Left lung (tissue), 14 donors: ENCODE measurements at places on chromosomes 2 and 18. TPM values are rescaled to one million over a fixed set of nuclear protein-coding genes. Genes with fewer than 3 reads are reported as not detected.

DNA sequence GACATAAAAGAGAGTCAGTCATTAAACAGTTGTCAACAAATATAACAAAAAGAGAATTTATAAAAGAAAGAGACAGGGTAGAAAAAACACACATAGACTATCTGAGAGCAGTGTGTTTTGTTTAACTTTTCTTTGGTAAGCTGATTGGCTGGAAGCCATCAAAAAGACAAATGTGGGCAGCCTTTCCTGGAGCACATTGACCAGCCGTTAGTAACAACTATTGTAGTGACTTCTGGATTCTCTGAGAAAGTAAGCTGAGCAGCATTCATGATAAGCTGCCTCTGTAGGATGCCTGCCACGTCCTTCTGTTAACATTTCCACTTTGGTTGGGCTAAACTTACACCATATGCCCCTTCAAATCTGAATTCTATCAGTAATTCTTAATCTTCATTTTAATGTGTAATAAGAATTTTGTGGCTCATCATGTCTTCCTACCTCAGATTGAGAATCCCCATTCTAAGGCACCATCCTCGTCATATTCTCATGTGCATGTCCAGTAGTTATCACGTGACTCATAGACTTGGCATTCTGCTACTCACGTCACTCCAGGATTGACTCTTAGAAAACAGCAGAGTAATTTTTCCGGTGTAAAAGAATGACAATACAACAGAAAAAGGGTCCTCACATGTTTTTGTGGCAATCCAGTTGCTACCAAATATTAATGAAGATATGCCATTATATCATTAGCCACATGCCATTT, 43.4 kb upstream of the DNAJC10 start:
- DNase-seq, result no peak

DNA sequence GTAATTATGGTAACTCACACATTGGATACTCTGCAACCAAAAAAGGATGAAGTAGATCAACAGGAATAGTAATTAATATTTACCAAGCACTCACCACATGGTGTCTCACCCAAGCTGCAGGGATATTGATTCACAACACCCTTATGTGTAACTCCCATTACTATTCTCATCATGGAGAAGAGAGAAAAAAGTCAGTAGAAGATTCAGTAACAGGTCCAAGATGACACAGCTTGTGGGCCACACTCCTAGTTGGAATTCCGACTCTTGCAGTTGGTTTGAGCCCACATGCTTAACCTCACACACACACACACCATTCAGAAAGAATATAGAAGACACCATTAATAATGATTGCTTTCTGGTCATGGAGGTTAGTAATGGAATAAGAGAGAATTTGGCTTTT, 1.7 kb upstream of the MLPH start:
- no peak for DNase-seq

DNA sequence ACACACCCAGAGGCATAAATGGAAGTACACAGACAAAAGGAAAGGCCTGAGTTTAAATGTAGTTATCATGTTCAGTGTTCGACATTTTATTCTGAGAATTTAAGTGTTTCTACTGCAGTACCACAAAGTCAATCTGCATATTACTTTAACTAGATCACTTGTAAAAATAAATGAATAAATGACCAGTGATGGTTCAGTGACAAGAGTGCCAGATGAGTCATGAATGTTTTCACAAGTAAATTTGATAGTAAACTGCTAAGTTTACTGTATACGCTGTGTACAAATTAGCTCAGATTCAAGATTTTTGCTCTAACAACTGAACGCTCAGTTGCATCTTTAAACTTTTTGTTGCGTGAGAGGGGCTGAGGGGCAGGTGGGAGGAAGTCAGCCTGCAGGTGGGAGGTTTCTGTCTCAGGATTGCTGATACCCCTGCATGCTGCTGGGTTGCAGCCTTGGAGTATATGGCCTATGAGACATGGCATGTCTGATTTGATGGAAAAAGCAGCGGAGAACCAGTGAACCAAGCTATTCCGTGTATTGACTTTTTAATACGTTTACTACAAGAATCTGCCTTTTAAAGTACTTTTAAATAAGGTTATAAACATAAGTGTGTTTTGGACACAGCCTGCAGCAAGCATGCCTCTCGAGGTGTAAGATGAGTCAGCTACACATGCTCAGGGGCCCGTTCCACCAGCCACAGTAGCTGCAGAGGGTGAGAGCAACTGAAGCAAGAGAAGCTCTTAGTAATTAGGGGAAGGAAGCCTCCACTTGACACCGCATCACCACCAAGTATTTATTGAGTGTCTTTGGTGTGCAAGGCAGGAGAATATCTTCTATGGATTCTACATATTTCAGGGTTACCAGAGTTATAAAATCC, 245.1 kb downstream of the NEDD4L start:
- no peak for DNase-seq

DNA sequence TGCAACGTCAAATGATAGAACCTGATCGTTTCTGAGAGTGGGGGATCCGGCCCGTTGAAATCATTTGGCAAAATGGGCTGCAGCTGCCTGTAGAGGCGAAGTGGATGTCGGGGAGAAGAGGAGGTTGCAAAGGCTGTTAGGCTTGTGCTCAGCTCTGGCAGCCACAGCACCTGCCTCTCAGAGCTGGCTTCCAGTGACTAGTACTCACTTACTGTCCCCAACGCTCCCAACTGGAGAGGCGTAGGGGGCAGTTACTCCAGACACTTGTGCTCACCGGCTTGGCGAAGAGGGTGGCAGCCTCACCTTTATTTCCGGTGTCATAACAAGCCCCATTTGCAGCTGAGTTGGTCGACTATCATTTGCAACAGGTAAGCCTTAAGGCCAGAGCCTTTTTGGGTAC, 37.9 kb downstream of the NCK2 start:
- no peak for DNase-seq

DNA sequence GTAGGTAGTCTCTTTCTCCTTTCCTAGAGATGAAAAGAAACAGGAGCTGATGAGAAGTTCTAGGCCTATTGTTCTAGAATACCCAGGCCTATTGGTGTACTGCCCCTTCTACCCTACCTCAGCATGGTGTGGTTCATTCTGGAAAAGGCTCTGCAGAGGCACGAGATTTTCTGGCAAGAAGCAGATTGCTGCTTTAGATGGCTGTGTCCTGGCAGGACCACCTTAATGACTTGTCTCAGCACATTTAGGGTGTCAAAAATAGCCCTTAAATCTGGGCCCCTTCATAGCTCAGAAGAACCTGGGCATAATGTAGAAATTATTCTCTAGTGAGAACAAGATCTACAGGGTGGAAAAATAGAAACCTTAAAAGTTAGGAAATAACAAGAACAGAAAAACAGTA, 87.9 kb downstream of the BCL2L11 start:
- no peak for DNase-seq

DNA sequence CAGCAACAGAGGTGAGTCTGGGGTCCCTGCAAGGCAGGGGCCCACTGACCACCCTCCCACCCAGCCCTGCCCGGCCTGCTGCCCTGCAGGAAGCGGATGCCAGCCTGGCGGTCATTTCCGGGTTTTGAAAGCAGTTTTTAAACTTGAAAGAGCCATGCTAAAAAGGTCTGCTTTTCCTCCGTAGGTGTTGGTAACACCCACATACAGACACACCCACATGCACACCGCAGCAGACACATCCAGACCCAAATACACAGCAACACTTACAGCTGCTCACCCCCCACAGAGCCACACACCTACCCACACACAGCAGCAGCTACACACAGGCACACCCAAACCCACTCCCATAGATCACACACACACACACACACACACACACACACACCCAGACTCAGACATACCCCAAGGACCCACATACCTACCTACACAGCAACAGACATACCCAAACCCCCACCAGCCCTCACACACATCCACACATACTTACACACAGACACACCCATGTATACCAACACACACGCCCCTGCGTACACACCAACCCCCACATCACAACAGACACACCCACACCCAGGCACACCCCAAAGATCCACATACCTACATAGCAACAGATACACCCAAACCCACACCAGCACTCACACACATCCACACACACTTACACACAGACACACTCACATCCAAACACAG, 7.6 kb downstream of the ZFP36L2 start:
- peak; percentile 78 for DNase-seq

GRCh38 chr2:165164201-165164600, 39.6 kb downstream of the SCN3A start:
- no peak for DNase-seq

DNA sequence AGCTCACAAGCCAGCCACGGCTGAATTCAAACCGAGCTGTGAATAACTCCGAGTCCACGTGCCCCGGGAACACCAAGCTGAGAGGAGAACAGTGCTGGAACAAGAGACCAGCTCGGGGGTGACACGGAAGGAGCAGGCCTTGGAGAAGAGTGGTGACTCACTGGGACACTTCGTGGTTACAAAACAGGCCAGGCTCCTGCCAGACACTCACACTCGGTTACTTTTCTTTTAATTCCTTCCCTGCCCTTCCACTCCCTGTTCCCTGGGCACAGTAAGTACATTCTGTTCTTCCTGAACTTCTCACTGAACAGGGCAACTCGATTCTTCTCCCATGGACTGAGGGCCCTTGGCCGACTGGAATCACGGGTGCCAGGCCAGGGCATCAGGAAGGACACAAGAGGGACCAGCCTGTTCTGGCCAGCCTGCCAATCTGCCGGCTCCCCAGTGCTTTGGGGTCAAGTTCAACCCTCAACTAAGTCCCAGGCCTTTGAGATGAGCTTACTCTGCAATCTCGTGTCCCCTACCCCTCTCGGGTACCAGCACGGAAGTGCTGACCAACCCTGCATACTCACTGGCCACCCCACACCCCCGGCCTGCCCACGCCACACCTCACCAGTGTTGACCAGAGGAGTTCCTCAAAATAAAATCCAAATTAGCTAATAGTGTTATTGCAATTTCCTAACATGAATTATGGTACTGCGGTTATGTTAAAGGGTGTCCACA, 87.5 kb downstream of the TFCP2L1 start:
- no peak for DNase-seq

- no peak for DNase-seq
Measured at GRCh38 chr2:135271006-135271405, 218.9 kb downstream of the RAB3GAP1 start.

- DNase-seq, result no peak
Measured at GRCh38 chr2:43482961-43483360, 112.9 kb downstream of the THADA start.

DNA sequence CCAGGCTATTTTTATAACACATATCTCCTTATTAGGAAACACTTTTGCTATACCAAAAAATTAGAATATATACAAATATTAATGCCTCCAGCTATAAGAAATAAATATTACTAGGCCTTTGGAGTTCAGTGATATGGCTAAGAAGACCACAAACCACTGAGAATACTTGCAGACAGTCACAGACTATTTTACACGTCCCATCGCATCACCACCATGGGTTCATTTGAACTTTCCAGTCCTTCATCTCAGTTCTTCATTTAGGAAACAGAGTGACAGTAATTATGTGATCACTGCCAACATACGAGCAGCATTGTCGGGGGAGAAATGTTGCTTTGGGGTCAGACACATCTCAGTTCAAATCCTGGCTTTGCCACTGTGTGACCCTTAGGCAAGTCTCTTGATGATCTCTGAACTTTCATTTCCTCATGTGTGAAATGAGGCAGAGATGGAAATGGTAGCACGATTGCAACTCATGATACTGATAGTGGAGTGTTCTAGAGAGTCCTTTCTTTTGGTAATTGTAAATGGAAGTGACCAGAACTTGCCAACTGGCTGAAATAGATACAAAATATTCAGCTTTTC, 138.9 kb upstream of the NRP2 start:
- DNase-seq, result no peak

DNA sequence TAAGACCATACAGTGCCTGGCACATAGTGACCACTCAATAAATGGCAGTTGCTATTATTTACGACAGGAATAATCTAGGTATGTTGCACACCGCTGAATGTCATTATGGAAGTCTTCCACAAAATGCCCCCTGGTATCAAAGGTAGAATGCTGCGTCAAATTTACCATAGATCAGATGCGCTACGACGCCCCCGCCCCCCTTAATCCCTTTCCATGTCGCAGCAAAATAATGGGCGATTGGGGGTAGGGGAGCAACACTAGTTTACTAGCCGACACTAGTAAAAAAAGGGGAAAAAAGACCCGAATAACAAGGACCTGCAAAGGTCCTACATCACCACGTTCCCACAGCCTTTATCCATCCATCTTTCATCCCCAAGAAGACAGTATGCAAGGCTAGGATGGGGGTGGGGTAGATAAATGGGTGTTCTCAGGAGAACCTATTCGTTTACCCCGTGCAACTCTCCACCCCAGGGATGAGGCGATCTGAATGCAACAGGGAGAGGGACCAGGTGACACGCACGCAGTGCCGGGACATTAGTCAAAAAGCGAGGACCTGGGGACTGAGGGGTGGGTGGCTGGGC, 455 bp downstream of the PREPL start:
- no peak for DNase-seq

DNA sequence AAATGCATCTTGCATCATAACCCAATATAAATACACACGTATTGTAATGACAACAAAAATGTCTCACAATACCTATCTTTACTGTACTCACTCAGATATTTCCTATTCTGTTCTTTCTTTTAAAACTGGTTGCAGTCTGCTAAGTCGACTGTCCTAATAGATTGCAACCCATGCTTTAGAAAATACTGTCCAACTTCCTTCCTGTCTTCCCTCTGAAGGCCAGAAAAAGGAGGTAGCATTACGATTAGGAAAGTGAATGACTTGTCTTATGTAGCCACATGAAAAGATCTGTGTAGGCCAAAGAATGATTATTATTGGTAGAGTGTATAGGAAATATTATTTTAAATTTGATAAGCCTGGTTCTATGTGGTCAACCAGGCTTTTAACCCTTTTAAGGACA, 134.1 kb downstream of the FAM210A start:
- DNase-seq, result no peak

GRCh38 chr2:127024769-127025358, 82.1 kb downstream of the BIN1 start:
- no peak for DNase-seq

- no peak for DNase-seq
Measured at GRCh38 chr18:57802213-57803102, 657 bp downstream of the ATP8B1 start.

DNA sequence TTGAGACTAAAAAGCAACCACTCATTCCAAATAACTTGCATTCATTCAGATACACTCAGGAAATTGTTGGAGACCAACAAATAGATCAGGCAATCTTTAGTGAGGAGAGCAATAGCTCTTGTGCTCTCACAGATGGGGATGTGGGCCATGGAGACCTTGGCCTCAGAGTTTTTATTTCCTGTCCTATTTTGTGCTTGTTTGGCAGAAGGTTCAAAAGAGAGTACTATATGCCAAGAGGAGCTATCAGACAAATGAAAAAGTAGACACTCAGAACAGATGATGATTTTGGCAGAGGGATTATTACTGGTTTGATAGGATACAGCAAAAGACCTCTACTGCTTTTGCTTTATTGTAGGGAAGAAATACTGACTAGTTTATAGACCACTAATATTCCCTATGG, 230.2 kb downstream of the KCNE4 start:
- no peak for DNase-seq

GRCh38 chr2:33210626-33211025, 263.9 kb downstream of the LTBP1 start:
- DNase-seq, result peak; percentile 39

- no peak for DNase-seq
Measured at GRCh38 chr2:42931146-42931817, 138.9 kb upstream of the HAAO start.

GRCh38 chr18:11115276-11115675, 34.1 kb downstream of the PIEZO2 start:
- DNase-seq, result no peak

GALNT3 gene
- total RNA-seq, result 37.7 TPM

TIGD1 gene
- total RNA-seq, result 3.8 TPM

CAPN14 gene
- 0.26 TPM for total RNA-seq

ANKRD23 gene
- total RNA-seq, result 3.3 TPM

DYSF gene
- total RNA-seq, result 24.5 TPM

WDFY1 gene
- total RNA-seq, result 46.3 TPM

KIAA2012 gene
- total RNA-seq, result not detected

LCT gene
- 0.08 TPM for total RNA-seq

RGPD3 gene
- 0.17 TPM for total RNA-seq

CASP8 gene
- 26.3 TPM for total RNA-seq
